ENCODE measurements at places on chromosomes 5 and 9.

DNA sequence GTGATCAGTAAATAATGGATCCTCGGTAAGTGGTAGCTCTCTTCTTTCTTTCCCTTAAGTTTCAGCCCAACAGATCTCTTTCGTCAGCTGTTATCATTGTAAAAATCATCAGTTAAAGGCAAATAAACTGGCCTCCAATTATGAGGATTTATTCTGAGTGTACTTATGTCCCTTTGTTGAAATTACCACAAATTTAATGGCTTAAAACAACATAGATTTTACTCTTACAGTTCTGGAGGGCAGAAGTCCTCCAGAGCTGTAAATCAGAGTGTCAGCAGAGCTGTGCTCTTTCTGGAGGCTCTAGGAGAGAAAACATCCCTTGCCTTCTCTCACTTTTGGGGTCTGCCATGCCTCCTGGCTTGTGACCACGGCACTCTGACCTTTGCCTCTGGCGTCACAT lies 104.6 kb downstream of the INSYN2B start:
- no peak for DNase-seq

DNA sequence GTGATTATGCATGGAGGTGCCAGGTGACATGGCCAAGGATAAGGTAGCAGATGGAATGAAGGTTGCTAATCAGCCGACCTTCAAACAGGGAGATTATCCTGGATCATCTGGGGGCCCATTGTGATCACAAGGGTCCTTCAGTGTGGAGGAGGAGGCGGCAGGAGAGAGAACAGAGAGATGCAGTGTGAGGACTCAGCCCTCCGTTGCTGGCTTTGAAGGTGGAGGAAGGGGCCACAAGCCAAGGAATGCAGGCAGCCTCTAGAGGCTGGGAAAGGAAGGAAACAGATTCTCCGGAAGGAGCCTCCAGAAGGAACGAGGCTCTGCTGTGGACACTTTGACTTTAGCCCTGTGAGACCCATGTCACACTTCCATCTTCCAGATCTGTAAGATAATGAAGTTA lies 27.4 kb upstream of the EEIG1 start:
- no peak for DNase-seq

DNA sequence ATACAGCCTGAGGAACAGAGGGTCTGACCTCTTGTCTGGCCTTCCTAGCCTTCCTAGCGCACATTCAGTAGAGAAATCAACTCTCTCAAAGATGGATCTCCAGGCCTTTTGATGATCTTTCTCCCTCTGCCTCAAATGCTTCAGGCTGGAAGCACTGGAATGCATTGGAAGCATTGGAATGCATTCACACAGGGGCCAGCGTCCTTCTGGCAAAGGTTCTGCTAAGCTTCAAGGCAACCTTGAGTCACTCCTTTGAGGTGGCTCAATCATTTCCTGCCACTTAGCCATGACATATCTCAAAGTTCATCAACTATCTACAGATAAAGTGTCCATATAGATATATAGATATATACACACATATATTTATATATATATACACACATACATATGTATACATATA lies 42.9 kb downstream of the OR2K2 start:
- DNase-seq = no peak

DNA sequence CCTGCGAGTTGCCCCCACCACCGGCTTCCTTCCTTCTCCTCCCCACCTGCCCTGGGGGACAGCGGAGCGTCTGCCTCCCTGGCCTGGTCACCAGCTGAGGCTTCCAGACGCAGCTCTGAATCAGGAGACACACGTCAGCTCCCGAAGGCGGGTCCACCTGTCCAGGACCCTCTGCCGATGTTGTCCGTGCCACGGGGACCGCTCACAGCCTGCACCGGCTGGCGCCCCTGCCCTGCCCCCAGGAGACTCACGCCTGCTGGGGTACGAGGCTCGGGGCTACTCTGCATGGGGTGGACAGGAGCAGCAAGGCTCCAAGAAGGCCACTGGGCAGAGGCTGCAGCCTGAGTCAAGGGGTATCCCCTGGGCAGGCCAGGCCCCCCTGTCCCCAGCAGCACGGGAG lies 1.9 kb upstream of the CCDC187 start:
- DNase-seq = no peak

DNA sequence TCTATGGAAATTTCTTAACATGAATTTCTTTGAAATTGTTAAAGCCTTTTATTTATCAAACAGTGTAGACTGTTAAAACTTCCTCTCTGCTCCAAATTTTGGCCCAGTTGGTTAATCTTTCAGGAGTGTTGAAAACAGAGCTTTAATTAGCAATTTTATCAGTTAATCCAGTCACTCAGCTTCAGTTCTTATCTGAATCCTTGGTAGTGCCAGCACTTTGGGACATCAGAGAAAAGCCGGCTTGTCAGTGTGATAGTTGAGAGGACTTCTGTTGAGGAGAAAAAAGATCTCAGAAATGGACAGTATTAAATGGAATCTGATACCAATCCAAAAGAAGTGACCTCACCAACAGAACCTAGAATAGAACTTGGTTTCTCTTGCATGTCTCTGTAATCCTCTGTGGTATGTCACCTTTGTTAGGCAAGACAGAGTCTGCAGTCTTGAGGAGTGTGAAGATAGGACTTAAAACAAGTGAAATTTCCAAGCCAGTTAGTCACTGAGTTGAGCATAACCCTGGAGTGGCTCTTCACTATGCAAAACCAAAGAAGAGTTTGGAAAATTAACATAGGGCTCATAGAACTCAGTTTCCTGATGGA lies 251.8 kb downstream of the NNT start:
- no peak for DNase-seq

GRCh38 chr9:92463387-92463786 lies 18.9 kb downstream of the ASPN start:
- DNase-seq = no peak

DNA sequence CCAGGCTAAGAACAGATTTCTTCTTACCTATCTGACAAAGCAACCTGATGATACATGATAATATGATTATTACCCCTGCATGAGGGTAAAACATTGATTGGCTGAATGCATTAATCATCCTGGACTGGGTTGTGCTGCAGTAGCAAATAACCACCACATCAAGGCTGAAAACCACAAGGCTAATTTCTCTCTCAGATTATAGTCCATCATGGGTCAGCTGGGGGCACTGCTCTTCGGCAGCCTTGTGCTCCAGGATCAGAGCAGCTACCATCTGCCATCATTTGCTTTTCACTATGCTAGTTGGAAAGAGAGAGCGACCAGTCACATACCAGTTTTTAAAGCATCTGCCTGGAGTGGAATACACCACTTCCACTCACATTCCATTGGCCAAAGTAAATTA lies 383.5 kb downstream of the RASEF start:
- no peak for DNase-seq

GRCh38 chr5:55495216-55495615 lies 39.5 kb downstream of the PLPP1 start:
- no peak for DNase-seq

GRCh38 chr5:36033486-36033885 lies 33.2 kb downstream of the UGT3A2 start:
- DNase-seq = no peak

DNA sequence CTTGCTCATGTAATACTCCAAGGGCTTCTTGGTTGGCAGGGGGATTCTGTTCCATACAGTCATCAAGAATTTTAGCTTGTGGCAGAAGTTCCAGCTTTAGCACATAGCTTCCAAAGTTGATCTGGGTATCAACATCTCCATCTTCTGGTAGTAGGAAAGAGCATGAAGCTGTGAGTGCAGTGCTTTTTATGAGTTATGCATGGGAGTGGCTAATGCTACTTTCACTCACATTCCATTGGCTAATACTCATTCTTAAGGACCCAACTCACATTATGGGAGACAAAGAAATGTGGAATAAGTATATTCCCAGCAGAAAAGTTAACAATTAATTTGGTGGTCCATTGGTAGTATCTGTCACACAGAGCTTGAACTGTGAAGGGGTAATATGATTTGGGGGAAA lies 194.2 kb upstream of the CHD1 start:
- DNase-seq = no peak

DNA sequence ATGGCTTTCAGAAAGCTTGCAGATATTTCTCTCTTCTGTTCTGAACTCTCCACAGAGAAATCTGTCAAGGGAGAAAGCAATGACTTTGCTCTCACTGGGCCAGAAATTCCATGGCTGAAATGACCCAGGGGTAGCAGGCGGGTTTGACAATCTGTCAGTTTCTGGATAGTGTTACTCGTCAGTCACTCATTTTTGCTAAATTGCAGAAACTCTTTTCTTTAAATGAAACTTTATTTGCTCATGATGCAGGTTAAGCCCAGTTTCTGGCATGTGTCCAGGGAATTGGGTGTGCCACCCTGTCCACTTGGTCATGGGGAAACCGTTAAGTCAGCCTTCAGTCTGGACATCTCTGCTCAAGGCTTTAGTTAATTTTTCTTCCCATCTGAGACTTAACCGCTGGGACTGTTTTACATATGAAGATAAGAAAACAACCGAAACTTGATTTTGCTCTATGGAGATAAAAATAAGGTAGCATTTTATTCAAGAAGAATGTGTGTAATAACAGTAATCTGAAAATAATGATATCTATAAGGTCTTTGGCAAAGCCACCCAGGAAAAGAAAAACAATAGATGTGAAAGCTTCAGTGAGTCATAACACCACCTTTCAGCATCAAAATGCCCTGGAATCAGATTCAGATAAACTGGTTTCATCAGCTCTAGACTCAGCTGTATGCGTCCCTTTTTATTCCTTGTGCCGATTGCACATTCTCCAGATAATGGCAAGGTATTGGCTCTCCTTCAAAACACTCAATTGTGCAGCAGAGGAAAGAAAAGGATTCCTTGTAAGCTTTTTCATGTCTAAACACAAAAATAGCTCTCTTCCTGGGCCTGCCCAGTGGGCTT lies 308.3 kb downstream of the ZSWIM6 start:
- no peak for DNase-seq

- DNase-seq = peak; percentile 44
Measured at GRCh38 chr5:149367249-149367971, 9.6 kb downstream of the PCYOX1L start.

DNA sequence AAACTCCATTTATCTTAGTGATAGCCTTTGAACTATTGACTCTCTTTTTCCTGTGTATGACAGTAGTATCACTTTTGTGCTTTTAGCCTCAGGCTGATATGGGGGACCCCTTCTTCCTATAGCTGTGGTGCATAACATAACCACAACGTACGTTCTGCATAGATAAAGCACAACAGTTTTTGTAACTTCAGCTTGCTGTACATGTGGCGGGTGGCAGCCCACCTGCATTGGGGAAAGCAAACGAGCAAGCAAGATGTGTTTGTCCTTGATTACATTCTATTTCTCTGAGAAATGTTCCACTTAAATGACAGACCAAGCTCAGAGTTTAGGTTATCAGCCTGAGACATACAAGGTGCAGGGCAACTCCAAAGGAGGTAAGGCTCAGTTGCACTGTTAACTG lies 309.4 kb downstream of the KDM4C start:
- no peak for DNase-seq

DNA sequence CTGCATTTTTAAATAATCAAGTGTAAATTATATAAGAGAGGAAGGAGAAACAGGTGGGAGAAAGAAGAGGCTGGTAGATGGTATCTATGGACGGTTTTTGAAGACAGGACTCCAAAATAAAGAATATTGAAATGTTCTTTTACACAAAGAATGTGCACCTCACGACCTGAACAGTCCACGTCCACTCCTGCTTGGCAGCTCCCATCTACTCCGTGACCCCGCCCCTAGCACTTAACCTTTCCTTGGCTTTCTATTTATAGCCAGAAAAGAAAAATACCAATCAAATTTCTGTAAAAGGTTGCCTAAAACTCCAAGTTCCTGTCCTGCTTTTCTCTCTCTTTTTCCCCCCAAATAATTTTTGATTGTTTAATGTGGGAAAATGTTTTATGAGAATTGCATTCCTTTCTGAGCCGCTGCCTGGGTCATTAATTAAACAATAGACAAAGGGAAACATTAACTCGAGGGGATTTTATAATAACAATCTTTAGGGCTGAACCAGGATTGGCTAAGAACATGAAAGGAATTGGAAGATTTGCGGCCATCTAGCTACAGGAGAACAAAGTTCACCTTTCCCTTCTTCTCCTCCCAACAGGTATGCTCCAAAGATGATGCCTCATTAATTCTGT lies 173.6 kb upstream of the MAP3K1 start:
- DNase-seq = no peak

DNA sequence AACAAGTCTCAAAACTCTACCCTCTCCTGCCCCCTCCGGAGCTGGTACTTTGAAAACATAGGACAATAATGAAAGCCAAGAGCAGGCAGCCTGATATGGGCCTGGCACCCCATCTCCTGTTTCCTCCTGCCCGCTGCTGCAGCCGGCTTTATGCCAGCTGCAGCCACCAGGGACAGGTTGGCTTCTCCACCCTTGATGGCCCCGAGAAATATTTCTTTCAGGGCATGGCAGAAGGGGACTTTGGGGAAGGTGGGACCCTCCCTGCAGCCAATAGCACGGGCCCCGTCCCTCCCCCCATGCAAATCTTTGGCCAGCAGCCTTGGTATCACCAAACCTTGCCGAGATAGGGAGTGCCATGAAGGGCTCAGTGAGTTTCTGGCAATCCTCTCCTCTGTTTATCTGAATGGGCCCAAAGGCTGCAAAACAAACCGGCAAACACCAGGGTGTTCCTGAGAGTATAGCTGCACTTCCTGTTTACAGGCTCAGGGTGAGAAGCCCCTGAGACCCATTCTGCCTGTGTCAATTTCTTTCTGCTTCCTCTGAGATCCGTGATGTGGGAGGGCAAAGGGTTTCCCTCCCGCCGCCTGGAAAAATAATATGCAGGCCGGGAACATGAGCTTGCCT lies 73.4 kb upstream of the BOD1 start:
- no peak for DNase-seq

GRCh38 chr5:72018143-72018803 lies 89.0 kb upstream of the MAP1B start:
- DNase-seq = no peak

- no peak for DNase-seq
Measured at GRCh38 chr9:33472881-33473615, 676 bp downstream of the NOL6 start.

GRCh38 chr5:137372773-137373160 lies 126.4 kb downstream of the SPOCK1 start:
- no peak for DNase-seq

GRCh38 chr5:110267714-110268113 lies 458.8 kb downstream of the TMEM232 start:
- no peak for DNase-seq

DNA sequence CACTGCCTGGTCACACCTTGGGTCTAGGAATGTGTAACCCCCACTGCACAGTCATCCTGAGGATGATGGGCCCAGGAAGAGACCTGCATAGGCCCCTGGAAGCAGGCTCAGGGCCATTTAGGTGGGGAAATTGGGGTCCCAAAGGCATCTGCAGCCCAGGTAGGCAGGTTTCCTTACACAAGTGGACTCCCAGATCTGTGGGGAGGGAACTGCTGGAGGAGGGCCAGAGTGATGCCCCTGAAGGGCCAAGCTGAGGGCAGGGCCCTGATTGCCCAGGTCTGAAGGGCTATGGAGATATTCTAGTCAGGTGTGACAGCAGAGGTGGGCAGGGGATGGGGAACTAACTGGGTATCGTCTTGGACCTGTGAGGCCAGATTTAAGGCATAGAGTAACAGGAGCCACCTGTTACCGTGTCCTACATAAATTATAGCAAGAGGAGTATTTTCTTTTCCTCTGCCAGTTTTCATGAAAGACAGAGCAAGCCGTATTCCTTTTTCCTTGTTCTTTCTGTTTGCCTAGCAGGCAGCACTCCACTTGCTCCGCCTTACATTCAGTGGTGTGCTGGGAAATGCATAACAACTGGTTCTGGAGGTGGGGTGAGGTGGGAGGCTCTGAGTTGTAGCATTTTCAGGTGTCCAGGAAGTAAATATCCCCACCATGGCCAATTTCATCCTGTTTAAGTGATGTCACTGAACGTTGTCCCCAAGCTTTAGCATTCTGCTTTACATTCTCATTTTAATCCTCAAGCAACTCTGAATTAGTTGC lies 41.3 kb downstream of the PPARGC1B start:
- no peak for DNase-seq

- no peak for DNase-seq
Measured at GRCh38 chr9:121780177-121781040, 129.0 kb downstream of the DAB2IP start.
